ENCODE measurements at places on chromosomes 13 and 19. TPM values are rescaled to one million over a fixed set of nuclear protein-coding genes. Genes with fewer than 3 reads are reported as not detected.

Gene NKG7
- not detected for polyA plus RNA-seq

- DNase-seq: no peak
Observed at GRCh38 chr19:17737690-17738153, 13.6 kb upstream of the FCHO1 start.

DNA sequence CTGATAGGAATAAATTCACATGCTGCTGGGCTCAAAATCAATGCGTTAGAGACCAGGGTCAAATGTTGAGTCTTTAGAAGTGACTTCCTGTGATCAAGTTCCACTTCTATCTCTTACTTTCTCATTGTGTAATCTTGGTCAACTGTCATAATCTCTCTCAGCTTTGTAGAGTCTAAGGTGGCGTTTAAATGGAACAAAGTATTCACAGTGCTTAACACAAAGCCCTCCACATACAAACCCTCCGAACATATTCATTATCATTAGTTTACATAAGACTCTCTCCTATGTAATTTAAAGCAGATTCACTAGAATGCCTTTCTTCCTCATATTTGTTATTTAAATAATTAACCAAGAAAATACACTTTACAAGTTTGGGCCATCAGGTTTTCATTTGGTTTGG, 1044.1 kb downstream of the EFNB2 start:
- no peak for DNase-seq

DNA sequence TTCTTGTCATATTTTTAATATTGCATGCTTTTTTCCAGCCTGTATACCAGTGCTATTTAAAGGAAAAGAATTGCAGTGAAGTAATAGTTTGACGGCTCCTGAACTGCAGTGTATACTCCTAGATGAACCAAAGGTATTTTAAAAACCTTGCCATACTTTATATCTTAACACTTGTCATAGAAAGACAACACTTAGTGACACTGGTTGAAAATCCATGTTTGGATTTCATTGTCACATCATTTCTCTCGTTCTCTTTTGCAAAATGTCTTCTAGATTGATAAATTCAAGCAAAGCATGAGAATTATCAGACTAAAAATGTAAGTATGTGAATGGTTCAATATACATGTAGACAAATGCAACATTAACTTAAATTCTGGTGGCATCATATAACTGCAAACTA, 1293.9 kb downstream of the PCDH9 start:
- DNase-seq: no peak

DNA sequence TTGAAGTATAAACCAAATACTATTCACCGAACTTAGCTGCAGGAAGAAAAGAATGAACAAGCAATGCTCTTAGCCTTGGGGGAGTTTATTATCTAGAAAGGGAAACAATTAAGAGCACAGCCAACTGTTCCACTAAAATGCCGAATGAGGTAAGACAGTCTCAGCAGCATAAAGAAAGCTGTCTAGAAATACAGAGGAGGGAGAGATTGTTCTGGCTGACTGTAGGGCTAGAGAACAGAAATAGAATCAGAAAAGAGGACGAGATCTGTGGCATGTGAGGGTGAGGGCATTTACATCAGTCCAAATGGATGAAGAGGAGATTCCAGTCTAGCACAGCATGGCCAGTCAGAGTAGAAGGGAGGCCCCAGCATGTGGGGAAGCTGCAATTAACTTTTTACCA, 56.8 kb upstream of the TNFRSF19 start:
- no peak for DNase-seq

DNA sequence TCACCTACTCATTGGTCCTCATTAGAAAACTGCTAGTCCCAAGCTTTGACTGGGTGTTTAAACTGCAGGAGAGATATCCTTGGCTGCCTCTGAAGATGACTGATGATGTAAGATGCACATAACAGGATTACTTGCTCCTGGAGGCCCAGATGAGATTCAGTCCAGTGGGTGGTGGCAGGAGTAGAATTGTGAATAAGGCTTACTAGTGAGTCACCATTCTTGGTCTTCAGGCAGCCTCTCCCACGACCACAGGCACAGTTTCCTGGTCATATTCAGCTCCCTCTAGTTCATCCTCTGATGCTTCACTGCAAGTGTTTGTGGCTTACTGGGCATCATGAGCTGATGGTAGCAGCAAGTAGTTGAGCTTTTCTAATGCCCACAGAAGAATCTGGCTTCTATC, 12.1 kb downstream of the SERTM1 start:
- DNase-seq: peak; percentile 25

- no peak for DNase-seq
Observed at GRCh38 chr19:30386551-30387143, 14.5 kb downstream of the ZNF536 start.

Gene KIR3DL2
- not detected for polyA plus RNA-seq

Gene HIPK4
- polyA plus RNA-seq: 0.09 TPM

- DNase-seq: no peak
Observed at GRCh38 chr13:31947506-31947905, 84.1 kb upstream of the FRY start.

DNA sequence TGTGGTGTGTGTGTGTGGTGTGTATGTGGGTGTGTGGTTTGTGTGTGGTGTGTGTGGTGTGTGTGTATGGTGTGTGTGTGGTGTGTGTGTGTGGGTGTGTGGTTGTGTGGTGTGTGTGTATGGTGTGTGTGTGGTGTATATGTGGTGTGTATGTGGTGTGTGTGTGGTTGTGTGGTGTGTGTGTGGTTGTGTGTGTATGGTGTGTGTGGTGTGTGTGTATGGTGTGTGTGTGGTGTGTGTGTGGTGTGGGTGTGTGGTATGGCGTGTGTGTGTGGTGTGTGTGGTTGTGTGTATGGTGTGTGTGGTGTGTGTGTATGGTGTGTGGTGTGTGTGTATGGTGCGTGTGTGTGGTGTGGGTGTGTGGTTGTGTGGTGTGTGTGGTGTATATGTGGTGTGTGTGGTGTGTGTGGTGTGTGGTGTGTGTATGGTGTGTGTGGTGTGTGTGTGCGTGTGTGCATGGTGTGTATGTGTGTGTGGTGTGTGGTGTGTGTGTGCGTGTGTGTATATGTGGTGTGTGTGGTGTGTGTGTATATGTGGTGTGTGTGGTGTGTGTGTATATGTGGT, 8.7 kb downstream of the SHISA7 start:
- no peak for DNase-seq

DNA sequence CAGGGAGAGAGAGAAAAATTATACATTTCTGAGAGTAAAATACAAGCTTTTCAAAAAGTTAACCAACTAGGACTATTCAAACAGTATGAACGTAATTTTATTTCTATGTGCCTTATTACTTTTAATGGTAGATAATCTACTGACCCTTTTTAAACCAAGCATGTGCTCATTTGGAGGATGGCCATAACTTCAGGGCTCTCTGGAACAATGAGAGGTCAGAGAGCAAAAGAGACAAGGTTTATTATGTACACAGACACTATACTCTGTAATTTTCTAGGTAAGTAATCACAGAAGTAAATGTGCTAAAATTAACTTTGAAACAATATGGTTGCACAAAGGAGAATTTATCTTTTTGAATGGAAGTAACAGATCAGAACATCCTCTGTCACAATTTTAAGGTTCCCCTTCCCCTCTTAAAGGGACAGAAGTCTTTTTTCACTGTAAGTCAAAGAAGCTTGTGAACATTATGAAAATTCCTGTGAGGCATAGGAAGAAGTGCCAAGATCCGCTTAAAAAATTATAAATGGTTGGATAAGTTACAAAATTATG, 1.0 kb downstream of the POSTN start:
- DNase-seq: no peak

- DNase-seq: peak; percentile 72
Observed at GRCh38 chr19:13164343-13165161, 14.3 kb downstream of the IER2 start.

- DNase-seq: no peak
Observed at GRCh38 chr13:38385153-38385891, 35.7 kb downstream of the UFM1 start.

DNA sequence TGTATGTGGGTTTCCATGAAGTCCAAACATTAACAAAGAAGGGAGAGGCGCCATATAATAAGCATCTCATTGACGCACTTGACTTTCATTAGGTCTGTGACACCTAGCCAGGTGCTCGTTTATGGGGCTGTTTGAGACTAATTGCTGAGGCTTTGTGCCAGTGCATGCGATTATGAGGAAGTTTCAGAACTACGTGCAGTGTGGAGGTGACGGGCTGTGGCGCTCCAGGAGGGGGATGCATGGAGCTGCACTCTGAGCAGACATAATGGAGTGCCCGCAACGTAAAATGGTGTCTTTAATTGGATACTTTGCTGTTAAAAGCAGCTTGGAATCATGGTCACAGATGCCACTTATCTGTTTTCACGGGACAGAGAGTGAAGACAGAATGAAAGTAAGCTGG, 223.2 kb downstream of the FGF9 start:
- no peak for DNase-seq

GRCh38 chr13:76799696-76800095, 86.5 kb downstream of the KCTD12 start:
- DNase-seq: no peak

DNA sequence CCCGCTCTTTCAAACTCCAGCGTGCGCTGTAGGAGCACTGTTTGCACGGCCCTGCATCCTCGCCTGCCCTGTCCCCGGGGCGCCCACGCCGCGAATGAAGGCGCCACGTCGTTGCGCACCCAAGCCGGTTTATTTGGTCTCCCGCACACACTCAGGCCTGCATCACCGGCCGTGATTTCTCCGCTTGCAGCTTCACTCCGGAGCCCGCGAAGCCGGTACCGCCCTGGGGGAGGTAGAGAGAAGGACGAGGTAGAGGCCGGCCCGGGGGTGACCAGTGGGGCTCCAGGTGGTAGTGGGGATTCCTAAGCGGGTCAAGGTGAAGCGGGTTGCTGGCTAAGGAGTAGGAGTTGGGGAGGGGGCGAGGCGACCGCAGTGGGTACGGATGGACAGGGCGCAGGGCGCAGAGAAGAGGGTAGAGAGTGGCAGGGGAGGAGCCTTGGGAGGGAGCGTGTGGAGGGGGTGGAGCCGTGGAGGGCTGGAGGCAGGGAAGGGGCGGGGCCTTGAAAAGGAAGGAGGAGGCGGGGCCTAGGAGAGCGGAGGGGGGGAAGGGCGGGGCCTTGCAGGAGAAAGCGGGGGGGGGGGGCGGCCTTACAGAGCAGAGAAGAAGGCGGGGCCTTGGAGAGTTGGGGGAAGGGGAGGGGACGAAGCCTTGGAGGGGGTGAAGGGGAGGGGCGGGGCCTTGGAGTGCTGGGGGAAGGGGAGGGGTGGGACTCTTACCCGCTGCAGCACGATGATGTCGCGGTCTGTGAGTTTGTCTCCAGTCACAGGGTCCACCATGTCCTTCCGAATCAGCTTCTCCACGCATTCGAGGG, 24.6 kb downstream of the NOSIP start:
- DNase-seq: no peak

GRCh38 chr19:39136225-39136940, 10.8 kb downstream of the PAK4 start:
- no peak for DNase-seq

DNA sequence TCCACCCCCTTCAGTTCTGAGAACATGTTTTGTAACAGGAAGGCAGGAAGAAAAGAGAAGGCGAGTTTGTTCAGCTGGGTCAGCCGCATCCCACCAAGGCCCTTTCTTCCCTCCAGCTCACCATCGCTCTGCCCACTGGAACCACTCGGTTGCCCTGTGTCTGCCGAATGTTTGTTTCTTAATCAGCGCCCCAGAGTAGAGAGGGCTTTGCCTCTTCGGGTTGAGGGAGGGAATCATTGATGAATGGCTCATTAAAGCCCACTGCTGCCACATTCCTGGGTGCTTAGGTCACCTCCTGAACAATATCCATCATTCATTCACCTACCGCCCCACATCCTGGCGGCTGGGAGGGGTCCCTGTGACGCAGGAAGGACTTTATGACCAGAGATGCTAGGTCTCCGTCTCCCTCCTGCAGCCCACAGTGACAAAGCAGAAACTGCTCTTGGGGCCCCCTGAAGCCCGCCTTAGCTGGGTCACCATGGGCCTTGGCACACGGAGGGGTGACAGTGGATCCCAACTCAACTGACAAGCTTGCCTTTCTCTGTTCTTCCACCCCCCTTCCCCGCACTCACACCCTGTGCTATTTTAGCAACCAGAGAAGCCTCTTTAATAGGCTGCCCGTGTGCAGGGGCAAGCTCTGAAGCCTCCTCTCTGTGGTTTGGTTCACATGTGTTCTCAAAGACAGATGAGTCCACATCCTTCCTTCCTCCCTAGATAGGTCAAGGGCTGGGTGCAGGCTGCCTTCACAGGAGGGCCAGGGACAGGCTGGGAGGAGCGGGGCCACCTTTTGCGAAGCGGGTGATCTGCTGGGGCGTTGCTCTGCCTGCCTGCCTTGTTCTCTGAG, 46.2 kb downstream of the ACTN4 start:
- DNase-seq: peak; percentile 95

DNA sequence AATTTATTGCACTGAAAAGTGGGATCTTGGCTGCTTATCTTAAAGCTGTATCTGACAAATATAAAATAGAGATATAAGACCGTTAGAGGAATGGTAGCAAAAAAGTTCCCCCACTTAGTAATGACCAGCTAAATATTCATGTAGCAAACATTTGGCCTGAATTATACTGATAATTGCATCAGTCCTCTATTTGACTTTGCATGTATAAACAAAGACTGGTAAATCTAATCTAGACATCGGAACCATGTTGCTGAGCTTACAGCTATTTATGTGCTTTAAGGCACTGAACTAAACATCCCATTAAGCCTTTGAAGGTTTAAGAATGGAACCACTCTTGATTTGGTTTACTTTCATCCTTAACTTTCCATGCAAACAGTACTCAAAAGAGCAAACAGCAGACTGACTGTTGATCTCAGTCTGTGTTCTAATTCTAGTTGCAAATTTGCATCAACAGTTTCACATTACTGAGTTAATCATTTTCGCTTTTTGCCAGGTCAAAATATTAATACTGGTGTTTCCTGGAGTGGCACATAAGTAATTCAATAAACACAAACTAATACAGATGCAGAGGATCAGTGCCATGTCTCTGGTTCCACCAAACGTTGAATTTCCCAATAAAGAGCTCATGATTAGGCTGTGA, 203.5 kb upstream of the HTR2A start:
- DNase-seq: no peak

GRCh38 chr13:45511310-45512097, 46.8 kb downstream of the COG3 start:
- peak; percentile 57 for DNase-seq

Data from foreskin keratinocyte (primary cell).